NCI-H187 treated with DMSO at 0.1 percent for 48 hours (cell line): ENCODE measurements at places on chromosomes 2 and 18.

DNA sequence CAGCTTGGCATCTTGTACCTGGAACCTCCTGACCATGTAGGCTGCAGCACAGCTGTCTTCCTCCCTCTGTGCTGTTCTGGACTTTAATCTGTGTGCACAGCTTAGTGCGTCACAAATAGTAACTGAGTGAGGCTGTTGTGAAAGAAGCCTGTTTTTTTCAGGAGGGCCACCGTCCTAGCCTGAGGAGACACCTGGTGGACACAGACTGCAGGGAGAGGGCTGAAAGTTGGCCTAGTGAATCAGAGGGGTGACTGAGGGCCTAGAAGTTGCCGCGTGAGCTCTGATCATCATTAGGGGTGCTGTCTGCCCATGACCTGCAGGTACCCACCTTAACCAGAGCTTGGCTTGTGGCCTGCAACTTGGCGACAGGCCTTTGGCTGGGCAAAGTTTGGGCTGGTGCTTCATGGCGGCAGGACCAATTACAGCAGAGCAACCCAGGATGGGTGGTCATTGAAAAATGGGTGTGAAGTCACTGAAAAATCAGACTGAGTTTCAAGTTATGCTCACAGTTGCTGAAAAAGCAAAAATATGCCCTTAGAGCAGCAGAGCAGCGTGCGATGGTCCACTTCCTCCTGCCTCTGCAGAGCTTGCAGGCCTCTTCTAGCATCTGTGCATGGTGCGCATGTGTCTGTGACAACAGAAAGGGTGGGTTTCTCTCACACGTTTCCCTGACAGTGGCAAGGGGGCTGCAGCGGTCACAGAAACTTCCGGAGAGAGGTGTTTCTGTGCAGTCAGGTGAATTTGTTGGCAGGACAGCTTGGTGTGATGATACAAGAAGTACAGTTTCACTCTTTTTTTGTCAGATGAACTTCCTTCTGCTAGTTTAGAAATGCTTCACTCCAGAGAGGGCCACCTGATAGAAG, 9.6 kb downstream of the GDF7 start:
- DNase-seq: no peak

DNA sequence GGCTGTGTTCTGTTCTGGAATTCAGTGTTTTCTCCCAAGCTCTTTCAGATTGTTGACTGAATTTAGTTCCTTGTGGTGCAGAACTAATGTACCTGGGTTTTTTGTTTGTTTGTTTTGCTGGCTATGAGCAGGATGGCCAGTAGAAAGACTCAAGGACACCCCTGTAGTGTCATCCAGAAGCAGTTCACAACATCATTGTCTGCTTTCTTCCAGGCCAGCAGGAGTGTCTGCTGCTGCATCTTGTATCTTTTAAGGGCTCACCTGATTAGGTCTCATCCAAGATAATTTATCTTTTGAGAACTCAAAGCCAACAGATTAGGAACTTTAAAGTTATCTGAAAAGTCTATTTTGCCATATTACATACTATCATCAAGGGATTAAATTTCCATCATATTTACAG, 318.5 kb upstream of the MC4R start:
- DNase-seq: no peak

- DNase-seq: no peak
These were observed 23.7 kb downstream of the ZNF142 start for GRCh38 chr2:218635719-218636118.

GRCh38 chr2:100260712-100261620, 61.3 kb downstream of the LONRF2 start:
- no peak for DNase-seq

DNA sequence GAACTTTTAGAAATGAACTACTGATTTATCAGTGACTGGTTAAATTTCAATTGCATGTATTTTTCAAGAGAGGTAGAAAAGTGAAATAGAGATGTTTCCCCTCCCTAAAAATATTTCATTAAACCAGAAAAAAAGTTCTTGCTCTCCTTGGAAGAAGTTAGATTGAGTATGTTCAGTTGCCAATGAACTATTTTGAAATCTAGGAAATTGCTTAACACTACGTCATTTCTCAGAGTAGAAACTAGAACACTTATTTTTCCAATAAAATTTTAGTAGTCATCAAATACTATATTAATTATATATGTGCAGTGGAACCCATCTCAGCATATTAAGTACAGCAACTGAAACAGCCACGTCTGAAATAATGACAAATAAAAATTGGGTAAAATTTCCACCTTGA, 51.8 kb upstream of the STAT1 start:
- DNase-seq: no peak

DNA sequence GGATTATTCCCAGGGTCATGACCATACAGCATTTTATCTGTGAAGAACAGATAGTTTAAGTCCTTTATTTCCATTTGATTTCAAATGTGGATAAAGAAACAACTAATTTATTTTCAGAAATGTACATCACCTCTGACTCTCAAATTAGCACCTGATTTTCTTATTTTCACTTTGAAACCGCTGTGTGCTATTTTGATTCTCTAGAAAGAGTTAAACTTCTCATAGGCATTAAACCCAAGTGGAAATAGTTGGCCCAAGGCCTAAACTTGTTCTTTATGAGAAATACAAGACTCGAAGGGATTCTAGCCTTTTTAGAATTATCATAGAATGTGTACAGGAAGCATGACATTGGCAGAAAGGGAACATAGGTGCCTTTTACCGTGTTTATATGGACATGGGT, 41.5 kb upstream of the LTBP1 start:
- DNase-seq: no peak
